ENCODE measurements at places on chromosomes 2 and 18.
A peak's percentile ranks its signal among the peaks of the same experiment; 100 is the strongest.

- no peak for DNase-seq
These were observed 18.6 kb upstream of the TMEM131 start for GRCh38 chr2:98014379-98014778.

GRCh38 chr2:216404010-216404618 lies 8.2 kb upstream of the SMARCAL1 start:
- DNase-seq: peak; percentile 18

DNA sequence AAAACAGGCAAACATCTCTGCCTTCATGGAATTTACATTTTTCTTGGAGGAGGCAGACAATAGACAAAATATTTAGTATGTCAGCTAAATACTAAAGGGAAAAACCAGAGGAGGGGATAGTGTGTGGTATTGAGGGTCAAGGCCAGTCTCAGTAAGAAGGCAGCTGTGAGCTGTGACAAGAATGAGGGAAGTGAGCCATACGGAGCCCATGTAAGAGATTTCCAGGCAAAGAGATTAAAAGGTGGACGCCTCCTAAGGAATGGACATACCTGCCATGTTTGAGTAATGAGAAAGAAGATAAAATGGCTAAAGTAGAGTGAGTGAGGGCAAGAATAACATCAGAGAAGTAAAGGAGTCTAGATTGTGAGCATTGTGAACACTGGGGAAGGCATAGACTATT lies 2.2 kb upstream of the SCN2A start:
- no peak for DNase-seq

DNA sequence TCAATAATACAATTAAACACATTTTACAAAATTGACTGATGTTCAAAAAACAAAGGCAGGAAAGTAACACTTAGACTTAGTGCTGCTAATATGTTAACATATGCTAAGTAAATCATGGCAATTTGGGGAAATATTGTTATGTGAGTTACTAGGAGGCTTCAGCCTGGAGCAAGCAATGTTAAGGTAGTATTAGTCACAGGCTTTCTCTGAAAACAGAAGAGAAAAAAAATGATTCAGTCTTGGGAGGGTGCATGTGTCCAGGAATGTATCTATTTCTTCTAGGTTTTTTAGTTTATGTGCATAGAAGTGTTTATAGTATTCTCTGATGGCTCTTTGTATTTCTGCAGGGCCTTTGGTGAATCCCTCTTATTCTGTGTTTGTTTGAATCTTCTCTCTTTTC lies 345.8 kb upstream of the TFPI start:
- no peak for DNase-seq

DNA sequence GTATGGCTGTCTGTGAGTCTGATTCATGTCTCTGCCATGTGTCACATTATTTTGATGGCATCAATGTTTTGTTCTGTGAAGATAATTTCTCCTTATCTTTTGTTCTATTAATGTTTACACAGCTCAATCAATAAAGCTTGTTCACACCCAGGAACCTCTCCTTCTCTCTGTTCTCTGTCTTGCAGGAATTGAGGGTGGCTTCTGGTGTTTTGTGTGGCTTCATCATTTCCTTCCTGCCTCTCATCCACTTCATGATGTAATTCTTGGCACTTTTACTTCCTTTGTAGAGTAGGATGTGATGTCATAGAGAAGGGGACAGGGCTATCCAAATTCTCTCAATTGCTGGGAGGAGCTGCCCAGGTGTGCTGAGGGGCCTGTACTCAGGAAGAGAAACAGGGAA lies 27.2 kb downstream of the ASXL3 start:
- no peak for DNase-seq

DNA sequence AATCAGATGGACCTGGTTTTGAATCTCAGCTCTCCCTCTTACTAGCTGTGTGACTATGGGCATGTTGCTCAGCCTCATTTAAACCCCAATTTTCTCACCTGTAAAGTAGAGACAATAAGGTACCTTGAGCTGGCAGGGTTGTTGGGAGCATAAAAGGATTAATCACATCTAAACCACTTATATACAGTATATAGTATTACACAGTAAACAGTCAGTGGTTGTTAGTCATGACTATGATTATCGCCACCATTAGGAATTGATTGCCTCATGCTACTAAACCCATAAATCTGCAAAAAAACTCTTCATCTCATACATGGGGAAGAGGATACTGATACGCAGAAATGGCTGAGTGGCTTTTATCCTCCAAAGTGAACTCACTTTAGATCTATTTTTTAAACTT lies 65.8 kb downstream of the INO80D start:
- no peak for DNase-seq

- no peak for DNase-seq
These were observed 52.5 kb downstream of the ZNF516 start for GRCh38 chr18:76442413-76443171.

DNA sequence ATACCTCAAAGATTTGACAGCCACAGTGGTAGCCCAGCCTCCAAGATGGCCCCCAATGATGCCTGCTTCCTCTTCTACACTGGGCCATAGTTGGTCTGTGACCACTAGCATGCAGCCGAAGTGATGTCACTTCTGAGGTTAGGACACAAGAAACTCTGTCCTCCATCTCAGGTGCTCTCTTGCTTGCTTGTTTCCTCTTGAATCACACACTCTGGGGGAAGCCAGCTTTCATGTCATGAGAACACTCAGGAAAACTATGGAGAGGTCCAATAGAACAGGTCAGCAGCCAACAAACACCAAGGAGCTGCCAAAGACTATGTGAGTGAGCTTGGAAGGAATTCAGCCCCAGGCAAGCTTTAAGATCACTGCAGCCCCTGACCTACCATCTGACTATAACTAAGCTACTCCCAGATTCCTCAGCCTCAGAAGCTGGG lies 3.3 kb upstream of the ADAM17 start:
- DNase-seq: no peak

- DNase-seq: no peak
These were observed 3.9 kb upstream of the ETAA1 start for GRCh38 chr2:67393237-67393636.

- no peak for DNase-seq
These were observed 47.9 kb upstream of the KCNF1 start for GRCh38 chr2:10863837-10864236.

DNA sequence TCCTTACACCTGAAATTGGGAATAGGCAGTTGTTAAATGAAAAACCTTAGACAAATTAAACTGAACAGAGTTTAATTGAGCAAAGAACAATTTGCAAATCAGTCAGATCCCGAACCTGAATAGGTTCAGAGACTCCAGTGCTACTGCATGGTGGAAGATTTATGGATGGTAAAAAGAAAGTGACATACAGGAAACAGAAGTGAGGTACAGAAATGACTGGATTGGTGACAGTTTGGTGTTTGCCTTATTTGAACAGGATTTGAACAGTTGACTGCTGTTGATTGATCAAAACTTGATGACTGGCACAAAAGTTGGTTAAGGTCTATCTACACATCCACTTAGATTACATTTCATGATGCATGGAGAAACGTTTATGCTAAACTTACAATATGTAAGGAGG lies 248.8 kb downstream of the HNMT start:
- DNase-seq: no peak

- DNase-seq: no peak
These were observed 2.8 kb upstream of the ZNF532 start for GRCh38 chr18:58861861-58862301.

DNA sequence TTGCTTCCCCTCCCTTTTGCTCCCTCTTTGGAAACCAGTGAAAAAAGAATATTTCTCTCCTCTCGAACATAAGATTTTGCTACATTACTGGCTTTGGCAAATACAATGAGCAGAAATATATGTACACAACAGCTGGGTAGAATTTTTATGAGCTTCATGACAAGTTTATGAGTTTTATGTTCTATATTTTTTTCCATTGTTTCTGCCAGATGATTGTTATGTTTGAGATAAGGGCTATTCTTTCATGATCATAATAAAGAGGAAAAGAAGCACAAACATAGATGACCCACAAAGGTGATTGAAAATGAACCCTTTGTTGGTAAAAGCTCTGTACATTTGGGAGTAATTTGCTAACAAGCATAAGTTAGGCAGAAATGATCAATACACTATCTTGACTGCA lies 14.8 kb upstream of the TFPI start:
- DNase-seq: no peak

DNA sequence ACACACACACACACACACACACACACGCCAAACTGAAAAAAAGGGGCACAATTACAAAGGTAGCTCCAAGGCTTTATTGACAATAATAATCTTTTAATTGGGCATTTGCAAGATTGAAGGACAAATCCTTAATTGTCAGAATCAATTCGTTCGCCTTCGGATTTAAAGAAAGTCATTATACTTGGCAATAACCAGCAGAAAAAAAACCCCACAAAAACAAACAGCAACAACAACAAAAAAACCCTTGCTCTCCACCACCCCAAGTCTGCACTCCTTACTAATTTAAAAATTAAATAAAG lies 1.8 kb upstream of the HOXD8 start:
- no peak for DNase-seq

- DNase-seq: no peak
These were observed 195.9 kb downstream of the SEPTIN10 start for GRCh38 chr2:109417701-109418335.

- no peak for DNase-seq
These were observed 968 bp upstream of the RALBP1 start for GRCh38 chr18:9474108-9474982.

DNA sequence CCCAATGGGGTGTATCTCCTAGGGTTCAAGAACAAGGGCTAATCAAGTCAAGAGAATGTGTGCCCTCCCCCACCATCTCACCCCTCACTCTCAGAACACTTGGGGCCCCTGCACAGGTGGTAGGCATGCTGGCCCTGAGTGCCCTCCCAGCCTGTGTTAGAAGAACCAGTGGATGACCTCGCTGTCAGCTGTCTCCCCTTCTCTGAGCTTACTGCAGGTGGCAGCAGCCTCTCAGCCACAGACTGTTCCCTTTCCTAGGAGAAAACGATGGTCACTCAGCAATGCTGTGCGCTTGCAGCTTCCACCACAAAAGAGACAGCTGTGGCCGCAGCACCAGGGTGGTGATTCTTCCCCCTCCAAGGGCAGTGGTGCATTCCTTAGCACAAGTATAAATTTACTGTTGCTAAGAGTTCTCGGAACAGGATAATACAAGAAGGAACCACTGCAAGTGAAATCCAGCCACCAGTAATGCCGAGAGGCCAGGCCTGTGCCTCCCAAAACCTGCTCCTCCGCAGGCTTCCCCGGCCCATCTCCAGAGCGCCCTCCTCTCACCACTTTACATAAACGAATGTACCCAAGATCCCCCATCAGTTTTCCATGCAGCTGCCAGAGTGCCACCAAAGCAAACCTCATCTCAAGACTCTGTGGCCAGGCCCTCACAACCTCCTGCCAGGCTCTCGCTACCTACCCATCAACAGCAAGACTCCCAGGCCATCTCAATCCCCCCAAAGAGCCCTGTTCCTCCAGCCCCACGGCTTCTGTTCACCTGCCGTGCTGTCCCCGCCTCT lies 935 bp upstream of the RAMP1 start:
- peak; percentile 11 for DNase-seq

DNA sequence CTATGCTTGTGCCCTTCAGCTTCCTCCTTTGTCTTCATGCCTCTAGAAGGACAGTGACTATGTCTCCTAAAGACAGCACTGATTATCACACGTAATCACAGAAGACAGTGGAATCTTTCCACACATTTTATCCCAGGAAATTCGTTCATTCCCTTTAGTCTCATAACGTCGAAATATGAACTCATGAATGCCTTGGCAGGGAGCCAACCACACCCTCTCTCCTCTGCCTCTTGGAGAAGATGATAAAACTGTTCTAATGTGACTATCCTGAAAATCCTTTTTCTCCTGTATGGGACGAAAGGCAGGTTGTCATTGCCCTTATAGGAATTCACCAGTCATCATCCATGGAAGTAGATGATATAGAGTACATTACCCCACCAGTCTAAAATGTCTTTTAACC lies 726.6 kb upstream of the FANCL start:
- no peak for DNase-seq

- DNase-seq: no peak
These were observed 67.8 kb downstream of the TMEM18 start for GRCh38 chr2:609449-609848.

GRCh38 chr18:13598591-13598990 lies 127.8 kb downstream of the FAM210A start:
- no peak for DNase-seq

GRCh38 chr2:18912225-18912888 lies 323.0 kb upstream of the NT5C1B start:
- no peak for DNase-seq

DNA sequence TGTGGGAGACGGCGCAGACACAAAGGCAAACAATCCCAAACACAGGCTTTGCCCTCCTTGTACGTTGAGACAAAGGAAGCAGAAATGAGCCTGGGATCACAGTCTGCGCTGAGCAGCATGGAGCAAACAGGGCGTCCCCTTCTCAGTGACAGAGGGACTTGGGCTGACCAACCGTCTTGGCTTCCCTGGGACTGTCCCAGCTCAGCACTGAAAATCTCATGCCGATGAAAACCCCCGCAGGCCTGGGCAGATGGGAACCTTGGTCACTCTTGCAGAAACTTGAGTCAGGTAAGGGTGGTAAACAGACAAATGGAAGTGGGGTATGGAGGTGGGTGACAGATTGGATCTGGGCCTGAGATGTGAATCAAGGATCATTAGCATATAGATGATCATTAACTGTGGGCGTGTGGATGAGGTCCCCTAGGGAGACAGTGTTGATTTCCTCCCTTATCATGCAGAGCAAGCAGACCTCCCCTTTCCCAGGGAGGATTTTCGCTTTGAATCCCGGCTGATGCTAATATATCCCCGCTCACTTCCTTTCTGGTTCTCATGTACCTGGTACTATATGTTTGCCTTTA lies 19.1 kb upstream of the SH3BP4 start:
- DNase-seq: no peak

- no peak for DNase-seq
These were observed 1.3 kb downstream of the PTMA start for GRCh38 chr2:231709636-231709980.

DNA sequence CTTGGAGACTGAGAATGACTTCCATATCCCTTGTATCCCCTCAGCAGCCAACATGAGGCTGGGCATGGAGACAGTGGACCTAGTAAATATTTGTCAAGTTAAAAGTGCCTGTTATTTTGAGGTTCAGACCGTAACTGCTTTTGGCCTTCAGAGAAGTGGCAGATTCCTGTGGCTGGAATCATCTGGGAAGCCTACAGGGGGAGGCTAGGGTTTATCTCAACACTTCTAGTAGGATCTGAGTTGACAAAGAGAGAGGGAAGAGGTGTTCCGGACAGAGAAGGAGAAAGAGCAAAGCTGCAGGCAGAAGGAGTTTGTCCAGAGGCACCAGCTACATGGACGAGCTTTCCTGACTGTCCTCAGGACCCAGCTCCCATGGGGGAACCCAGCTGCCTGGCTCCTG lies 27.0 kb downstream of the SLC14A2 start:
- DNase-seq: no peak

GRCh38 chr2:23745726-23746105 lies 181.2 kb downstream of the ATAD2B start:
- DNase-seq: no peak

DNA sequence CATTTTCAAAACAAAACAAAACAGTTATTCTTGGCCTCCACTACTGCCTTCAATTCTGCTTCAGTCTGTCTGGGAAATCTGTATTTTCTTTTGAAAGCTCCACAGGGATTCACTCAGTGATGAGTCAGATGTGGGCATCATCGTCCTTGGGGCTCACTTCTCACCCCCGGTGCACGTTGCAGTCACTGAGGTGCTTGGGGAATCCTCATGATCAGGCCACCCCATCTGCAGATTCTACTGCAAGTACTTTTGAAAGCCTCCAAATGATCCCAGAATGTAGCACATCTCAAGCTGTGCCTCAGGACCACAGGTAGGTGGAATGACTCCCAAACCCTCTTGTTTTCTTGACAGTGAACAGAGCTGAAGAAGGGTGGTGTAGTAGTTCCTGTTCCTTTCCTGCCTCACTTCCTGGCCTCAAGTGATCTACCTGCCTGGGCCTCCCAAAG lies 34.3 kb downstream of the LPIN2 start:
- no peak for DNase-seq
